HCT116 (cell line): ENCODE measurements at places on chromosomes 16 and 17. TPM values are rescaled to one million over a fixed set of nuclear protein-coding genes. Genes with fewer than 3 reads are reported as not detected.

GRCh38 chr16:17356243-17356933 is 114.4 kb downstream of the XYLT1 start:
- DNase-seq: no peak

CBX8 gene
- 29.0 TPM for total RNA-seq

P2RX5 gene
- total RNA-seq: 9.0 TPM

- DNase-seq: no peak
Measured at GRCh38 chr16:66605177-66605978, 874 bp downstream of the CMTM3 start.

DNA sequence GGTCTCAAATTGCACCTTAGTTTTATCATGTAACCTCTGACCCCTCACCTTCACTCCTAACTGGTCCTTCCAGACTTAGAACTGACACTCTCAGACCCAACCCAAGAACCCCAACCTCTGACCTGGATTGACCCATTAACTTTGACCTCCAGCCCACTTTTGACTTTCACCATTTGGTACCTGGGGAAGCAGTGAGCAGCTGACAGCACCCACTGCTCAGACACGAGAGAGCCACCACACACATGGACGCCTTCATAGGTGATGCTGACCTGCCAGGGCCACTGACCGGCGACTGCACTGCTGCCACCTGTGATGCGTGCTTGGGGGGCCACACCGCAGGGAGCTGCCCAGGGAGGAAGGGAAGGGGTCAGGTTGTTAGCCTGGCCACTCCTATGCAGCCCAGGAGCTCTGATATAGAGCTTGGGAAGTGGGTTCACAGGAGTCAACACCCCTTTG is 2.5 kb downstream of the PRSS8 start:
- no peak for DNase-seq

DNA sequence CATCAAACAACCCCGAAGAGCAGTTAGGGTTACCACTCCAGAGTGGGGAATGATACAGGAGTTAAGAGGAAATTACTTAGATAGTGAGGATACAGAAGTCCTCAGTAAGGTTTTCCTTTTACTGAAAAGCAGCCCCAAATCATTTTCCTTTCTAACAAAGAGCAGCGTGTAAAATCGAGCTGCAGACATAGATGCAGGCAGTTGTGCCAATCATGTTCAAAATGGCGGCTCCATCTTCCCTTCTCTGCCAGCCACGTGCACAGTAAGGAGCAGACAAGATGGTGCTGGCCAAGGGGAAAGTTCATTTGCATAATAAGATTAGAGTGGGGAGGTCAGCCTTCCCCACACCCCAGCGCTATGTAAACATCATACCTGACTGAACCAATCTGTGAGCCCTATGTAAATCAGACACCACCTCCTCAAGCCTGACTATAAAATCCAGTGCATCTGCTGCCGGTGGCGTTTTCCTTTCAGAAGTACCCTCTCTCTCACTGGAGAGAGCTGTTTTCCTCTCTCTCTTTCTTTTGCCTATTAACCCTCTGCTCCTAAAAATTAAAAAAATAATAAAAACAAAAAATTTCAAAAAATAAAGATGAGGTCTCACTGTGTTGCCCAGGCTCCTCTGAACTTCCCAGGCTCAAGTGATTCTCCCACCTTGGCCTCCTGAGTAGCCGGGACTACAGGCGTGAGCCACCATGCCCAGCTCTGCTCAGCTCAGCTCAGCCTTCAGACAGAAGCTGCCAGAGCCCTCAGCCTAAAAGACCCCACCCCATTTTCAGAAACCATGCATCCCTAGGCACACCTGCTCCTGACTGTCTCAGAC is 2.6 kb upstream of the SRL start:
- DNase-seq: no peak

CDRT4 gene
- total RNA-seq: 6.2 TPM

CD300H gene
- total RNA-seq: not detected

DNA sequence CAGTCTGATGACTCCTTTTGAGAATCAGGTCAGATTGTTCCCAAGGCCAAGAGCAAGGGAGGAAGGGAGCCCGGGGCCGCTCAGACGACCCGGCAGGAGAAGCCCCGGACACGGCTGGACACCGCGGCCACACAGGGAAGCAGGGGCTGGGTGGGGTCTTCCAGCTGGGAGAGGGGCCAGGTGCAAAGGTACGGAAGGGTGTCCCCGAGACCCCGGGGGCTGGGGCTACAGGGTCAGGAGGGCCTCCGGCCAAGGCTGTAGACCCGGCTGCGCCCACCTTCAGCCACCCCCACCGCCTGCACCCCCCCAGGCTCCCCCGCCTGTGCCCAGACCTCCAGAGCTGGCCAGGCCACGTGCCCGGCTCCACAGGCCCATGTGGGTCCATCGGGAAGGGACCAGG is 21.9 kb upstream of the C1QTNF8 start:
- DNase-seq: no peak

DNA sequence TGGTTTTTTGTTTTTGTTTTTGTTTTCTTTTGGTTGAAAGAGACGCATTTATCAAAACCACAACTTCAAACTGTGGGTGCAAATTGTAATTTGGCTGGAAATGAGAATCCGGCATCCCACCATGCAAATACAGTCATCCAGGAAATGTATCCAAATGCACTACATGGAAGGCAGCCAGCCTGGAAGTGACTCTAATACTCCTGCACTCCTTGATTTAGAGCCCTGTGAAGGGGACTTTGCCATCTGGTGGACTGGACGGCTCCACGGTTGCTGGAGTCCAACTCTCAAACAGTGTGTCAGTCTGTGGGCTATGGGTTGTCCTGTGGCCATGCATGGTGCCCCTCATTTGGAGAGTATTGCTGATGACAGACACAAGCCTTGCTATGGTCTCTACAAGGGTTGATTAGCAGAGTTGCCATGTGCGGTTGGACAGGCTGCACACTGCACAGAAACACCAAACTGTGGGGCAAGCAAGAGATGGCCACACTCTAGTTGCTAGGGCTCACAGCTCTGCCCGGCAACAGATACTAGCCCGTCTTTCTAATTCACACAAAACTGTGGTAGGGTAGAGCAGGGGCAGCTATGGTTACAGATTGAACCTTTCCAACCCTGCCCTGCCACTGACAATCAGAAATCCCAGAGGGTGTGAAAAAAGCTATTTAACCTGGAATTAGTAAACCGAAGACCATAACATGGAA is 62.4 kb downstream of the VAT1L start:
- no peak for DNase-seq

DNA sequence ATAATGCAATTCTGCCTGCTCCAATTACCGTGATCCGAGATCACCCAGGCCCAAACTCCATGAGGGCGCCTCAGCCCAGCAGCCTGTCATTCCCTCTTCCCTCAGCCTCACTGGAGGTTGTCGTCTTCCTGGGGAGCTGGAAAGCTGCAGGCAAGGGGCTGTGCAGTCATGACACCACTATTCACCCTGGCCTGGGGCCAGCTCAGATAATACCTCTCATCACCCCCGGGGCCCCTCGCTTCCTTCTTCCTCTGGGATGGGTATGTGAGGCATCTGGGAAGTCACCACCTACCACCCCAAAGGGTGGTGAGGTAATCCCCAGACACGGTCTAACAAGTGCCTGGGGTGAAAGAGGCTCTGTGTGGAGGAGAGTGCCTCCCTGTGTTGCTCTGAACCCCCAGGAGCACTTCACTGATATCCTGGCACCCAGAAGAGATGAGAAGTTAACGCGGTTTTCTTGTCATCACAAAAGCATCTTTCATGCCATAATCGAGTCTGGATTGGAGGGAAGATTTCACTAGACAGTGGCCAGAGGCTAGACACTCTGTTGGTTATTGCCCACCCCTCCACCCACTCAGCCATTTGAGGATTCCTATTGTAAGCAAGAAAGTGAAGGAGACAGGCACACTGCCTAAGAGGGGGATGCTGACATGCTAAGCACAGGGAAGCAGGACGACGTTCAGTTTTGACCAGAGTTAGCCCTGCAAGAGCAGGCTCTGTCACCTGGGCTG is 18.4 kb downstream of the CFAP20 start:
- DNase-seq: no peak
